CD4-positive, alpha-beta T cell treated with Interleukin-6 at 100 ng/mL for 8 hours (primary cell): ENCODE measurements at places on chromosomes 3 and 15.
A peak's percentile ranks its signal among the peaks of the same experiment; 100 is the strongest.

- peak; percentile 64 for DNase-seq
These were observed 49.7 kb upstream of the SCAANT1 start for GRCh38 chr3:63961891-63962290.

- DNase-seq = no peak
These were observed 230.0 kb downstream of the XXYLT1 start for GRCh38 chr3:195040773-195041520.

- no peak for DNase-seq
These were observed 192.2 kb upstream of the TPM1 start for GRCh38 chr15:62850318-62850717.

GRCh38 chr3:195899701-195900435, 8.5 kb downstream of the TNK2 start:
- no peak for DNase-seq

GRCh38 chr3:107323723-107324122, 53.5 kb upstream of the CCDC54 start:
- no peak for DNase-seq

GRCh38 chr15:70258369-70259027, 160.8 kb upstream of the TLE3 start:
- DNase-seq = peak; percentile 62

DNA sequence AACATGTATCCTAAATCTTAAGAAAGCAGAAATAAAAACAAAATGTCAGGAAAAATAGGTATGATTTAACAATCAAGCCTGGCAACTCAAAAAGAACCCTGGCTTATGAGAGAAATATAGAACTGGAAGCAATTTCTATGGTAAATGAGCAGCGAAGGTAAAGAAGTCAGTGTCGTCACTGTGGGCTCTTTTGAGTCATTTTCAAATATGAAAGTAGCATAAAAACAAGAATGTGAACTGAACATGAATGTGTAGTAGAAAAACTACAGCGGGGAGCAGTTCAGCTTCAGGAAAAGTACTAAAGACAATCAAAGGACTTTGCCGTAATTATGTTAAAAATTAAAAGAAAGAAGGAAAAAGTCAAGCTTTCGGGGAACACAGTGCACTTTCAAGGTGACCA, 17.5 kb downstream of the LSG1 start:
- DNase-seq = no peak

DNA sequence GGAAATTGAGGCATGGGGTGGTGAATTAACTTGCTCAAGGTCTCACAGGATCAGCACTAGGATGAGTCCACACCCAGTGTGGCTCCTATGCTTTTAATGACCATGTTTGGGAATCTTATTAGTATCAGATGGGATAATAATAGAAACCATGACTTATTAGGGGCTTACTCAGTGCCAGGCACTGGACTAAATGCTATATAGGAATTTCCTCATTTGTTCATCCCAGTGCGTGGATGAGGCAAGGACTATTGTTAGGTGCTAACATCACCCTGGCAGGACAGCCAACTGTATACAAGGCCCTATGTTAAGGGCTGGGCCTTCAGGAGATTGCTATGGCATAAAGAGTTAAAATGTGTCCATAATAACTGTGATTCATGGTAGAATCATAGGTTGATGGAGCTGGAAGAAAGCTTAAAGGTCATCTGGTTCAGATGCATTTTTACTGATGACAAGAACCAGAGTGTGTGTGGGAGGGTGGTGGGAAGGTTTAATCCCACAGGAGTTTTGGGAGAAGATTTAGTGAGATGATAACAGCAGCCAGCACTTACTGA, 4.7 kb upstream of the FEM1B start:
- DNase-seq = no peak

DNA sequence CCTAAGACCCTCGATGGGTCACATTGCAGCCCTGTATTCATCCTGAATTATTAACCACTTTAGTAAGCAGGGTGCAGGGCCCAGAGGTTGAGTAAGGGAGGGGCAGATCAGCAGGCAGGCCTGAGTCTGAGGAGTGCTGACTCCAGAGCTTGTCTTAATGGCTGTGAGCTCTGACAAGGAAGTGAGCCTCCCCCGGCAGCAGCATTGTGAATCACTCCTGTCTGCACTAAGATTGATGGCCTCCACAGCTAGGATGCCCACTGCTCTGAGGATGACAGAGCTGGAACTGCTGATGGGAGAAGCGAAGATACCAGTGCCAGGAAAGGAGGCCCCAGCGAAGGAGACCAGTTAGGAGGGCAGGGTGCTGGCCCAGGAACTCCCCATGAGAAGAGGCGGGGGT, 46.5 kb upstream of the CCDC174 start:
- no peak for DNase-seq

GRCh38 chr3:15499536-15499935, 22.0 kb downstream of the COLQ start:
- no peak for DNase-seq

DNA sequence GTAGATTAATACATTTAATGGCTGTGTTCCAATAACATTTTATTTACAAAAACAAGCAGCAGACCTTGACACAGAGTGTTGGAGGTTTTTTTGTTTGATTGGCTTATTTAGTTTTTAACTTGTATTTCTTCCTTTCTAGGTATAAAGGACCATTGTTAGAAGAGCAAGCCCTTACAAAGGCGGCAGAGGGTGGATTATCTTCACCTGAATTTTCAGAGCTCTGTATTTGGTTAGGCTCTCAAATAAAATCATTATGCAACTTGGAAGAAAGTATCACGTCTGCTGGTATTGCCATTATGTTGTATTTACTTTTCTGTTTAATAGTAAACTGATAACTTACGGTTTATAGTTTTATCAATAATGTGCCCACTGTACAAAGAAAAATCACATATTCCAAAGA, 10.0 kb downstream of the FAM98B start:
- no peak for DNase-seq

DNA sequence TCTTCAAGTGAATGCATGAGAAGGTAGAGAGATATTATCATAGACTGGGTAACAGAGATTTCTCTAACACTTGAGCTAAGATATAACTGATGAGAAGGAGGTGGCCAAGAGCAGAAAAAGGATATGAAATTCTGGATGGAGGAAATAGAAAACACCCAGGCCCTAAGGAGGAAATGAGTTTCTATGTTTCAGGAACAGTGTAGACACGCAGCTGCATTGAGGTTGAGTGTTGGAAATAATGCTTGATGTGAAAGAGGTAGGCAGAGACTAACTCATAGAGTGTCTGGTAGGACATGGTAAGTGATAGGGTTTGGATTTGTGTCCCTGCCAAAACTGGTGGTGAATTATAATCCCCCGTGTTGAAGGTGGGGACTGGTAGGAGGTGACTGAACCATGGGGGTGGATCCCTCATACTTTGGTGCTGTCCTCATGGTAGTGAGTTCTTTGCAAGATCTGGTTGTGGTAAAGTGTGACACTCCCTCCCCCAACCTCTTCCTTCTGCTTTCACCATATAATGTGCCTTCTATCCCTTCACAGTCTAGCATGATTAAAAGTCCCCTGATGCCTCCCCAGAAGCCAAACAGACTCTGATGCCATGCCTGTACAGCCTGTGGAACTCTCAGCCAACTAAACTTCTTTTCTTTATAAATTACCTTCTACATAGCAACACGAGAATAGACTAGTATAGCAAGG, 787.3 kb downstream of the EDEM1 start:
- no peak for DNase-seq

GRCh38 chr15:55789066-55789660, 46.2 kb upstream of the PRTG start:
- peak; percentile 7 for DNase-seq

- DNase-seq = no peak
These were observed 547.3 kb downstream of the MECOM start for GRCh38 chr3:169116056-169116693.

GRCh38 chr15:68888419-68888818, 41.9 kb upstream of the SPESP1 start:
- DNase-seq = no peak
